ENCODE measurements at places on chromosomes 2 and 18.
A peak's percentile ranks its signal among the peaks of the same experiment; 100 is the strongest.

- no peak for DNase-seq
Measured at GRCh38 chr18:10453261-10453805, 1.1 kb upstream of the APCDD1 start.

DNA sequence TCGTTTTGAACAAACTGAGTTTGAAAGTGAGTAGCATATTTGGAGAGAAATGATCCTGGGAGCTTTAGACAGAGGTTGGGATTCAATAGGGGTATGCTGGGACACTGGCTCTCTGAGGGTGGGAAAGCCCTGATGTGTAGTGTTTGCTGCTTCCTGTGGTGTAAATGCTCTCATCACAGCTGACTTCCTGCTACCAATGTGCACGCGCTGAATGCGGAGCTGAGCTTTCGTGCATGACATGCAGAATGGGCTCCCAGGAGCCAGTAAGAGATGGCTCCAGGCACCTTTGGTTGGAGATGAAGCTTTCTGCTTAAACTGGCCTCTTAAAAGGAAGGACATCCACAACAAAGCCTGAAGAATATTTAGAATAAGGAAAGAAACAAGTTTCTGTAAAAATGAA, 224.1 kb upstream of the CCDC150 start:
- no peak for DNase-seq

GRCh38 chr18:37483221-37483971, 82.2 kb downstream of the CELF4 start:
- peak; percentile 6 for DNase-seq

DNA sequence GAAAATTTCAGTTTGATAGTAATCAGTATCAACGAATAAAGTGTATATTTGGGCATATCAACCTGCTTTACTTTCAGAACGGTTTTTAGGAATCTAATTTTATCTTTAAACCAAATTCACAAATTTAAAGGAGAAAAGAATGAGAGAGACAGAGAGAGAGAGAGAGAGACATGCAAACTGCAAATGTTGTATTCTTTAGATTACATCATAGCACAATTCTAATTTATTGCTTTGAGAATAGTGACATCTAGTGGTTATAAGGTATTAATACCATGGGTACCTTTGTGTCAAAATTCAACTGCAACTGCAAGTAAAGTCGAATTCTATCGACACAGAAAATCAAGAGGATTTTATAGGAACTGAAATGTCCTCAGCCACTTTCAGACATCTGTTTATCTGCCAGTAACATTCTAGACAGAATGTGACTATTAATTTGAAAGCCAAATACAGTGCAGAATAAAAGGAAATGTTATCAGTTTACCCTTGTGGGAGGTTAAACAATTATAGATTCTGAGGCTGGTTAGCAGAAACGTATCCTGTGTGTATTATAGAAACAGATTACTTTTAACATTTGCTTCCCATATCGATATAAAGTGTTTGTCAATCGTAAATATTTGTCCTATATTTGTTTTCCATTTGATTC, 529.8 kb upstream of the VRK2 start:
- peak; percentile 10 for DNase-seq

GRCh38 chr2:204183608-204184007, 247.0 kb downstream of the ICOS start:
- DNase-seq = no peak
